Cardiac fibroblast (primary cell): ENCODE measurements at places on chromosomes 6 and 20.

DNA sequence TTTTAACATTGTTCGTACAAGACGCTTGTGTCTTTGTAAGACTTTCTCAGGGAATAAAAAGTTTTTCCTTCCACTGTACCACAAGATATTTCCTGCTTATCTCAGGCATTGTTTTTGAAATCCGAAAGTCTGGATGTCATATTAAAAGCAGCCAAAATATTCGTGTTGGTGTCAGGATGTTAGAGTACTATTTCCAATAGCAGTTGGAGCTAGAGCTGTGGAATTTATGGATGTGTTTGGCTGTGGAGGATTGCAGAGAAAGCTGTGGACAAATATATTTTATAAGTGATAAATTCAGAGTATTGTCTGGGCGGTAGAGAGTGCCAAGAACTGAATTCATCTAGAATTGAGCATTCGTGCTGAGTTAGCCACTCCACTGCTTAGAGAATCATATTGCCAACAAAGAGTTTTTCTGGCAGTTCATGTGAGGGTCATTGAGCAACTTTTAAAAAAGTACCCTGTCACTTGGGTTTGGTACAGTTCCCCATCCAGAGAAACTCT, 57.7 kb downstream of the ZDHHC14 start:
- peak; percentile 58 for DNase-seq

- peak; percentile 86 for DNase-seq
Observed at GRCh38 chr6:55918639-55919038, 43.2 kb upstream of the BMP5 start.

DNA sequence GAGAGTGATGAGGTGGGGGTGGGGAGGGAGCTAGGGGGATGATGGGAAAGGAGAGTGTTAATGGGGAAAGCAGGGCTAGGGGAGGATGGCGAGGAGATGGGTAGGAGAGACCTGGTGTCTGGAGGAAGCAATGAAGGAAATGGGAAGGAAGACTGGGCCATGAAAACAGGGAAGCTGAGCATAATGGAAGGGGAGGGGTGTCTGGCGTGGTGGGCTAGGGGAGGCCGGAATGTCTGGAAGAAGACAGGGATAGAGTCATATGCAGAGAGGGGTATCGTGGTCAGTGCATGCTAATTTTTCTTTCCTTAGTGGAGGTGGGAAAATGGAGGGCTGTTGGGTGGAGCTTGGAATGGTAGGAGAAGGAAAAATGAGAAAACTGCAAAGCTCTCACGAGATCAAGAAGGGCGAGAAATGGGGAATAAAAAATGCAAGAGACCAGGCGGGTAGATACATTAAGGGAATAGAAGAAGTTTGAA, 423 bp downstream of the KLHDC3 start:
- DNase-seq, result peak; percentile 49

DNA sequence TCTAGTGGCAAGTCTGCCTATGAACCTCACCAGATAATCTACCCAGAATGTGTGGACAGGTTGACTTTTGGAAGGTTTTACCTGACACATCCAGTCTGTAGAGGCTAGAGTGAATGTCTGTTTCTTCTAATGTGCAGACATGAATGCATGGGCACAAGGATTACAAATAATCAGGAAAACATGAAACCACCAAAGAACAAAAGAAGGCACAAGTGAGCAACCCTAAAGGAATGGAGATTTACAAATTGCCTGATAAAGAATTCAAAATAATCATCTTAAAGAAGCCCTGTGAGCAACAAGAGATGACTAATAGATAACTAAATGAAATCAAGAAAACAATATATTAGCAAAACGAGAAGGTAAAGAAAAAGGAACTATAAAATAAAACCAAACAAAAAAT, 876.1 kb upstream of the ADGRB3 start:
- no peak for DNase-seq

DNA sequence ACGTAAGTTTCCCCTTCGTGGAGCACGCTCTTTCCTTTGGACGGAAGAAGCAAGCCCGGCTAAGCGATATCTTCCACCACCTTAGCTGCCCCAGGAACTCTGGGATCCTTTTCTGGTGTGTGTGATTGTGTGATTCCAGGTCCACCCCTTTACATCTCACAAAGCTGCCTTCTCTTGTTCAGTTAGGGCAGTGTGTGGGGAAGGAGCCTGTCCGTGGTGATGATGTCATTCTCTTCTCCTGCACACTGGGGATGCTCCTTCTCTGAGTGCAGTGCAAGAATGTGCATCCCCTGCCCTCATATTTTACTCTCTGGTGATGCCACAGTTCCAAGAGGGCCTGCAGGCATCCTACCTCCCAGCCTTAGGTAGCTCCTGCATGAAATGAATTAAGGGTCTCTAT, 30.3 kb downstream of the BNIP5 start:
- DNase-seq, result no peak

DNA sequence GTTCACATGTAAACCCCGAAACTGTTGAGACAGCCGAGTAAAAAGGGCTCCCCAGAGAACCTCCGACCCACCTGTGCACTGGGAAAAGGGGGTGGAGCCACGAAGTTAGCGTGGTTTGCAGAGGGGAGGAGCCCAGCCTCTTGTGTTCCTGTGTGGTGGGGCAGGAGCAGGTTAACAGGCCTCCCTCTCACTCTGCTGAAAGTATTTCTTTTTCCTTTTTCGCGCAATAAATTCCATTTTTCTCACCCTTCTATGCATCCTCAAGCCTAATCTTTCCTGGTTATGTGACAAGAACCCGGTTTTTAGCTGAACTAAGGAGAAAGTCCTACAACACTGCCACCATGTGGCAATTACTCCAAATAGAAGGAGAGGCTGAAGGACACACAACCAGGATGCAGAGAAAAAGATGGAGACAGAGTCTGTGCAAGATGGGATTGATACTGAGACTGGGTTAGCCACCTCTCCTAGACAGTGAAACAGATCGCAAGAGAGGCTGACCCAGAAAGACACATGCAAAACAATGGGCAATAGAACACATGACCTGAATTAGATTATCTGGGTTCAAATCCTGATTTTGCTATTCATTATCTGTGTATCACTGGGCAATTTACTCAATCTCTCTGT, 168.7 kb upstream of the PRSS16 start:
- peak; percentile 77 for DNase-seq

DNA sequence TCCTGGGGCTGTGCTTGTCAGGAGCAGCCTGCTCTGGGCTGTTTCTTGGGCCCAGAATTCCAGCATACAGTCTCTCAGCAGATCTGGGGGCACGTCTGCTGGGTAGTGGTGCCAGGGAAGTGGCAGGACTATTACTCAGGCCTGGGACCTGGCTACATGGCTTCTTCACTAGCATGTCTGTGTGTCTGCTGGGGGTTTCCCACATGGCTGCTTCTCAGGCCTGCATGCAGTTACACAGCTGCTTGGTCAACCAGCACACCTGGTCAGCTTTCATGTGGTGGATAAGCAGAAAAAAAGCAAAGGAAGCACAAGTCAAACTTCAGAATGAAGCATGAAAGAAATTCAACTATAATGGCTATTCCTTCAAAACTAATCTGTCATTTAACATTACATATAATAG, 316.2 kb upstream of the NOX3 start:
- DNase-seq, result no peak

DNA sequence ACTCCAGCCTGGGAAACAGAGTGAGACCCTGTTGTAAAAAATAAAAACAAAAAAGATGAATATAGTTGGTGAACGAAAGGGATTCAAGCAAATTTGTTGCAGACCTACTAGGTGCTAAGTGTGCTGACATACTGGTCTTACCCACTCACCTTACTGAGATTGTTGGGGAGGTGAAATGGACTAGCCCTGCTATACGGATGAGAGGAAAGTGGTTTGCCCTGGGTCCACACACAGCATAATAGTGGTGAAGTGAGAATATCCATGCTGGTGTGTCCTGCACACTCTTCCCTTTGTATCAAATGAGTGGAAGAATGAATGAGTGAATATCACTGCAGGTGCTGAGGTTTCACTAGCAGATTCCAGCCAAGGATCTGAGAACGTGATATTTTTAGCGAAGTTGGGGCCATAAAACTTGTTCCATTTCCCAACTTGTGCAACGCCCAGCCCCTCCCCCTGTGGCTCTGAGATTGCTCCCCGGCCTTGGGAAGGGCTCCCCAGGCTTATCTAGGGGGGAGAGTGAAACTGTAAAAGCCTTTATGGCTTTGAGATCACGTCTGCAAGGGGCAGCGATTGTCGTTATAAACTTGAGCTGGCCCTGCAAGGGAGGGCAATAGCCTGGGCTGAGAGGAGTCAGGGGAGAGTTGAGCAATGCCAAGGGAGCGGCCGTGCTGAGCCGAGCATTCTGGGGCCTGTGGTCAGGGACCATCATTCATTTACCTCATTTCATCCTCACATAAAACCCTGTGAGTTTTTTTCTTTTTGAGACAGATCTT, 33.2 kb upstream of the TTPAL start:
- DNase-seq, result no peak

DNA sequence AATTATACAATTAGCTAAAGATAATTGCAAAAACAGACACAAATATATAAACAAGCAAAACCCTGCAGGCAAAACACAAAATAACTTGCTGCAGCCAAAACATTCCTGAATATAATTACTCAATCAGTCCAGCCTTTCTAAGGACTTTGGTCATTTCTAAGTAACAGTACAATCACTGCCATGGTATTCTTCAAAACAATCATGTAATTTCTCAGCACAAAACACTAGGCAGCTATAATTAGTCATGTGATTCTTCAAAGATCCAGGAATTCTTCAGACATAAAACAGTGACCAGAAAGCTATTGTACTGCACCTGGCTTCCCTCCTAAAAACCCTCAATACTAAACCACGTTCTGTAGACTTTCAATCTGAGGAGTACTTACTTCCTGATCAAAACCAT, 881.1 kb downstream of the EPHA7 start:
- peak; percentile 9 for DNase-seq

GRCh38 chr20:19616081-19616480, 142.0 kb upstream of the RIN2 start:
- DNase-seq, result no peak

- DNase-seq, result no peak
Observed at GRCh38 chr6:16956361-16956760, 145.5 kb upstream of the STMND1 start.

GRCh38 chr20:61169874-61170273, 82.2 kb upstream of the CDH4 start:
- no peak for DNase-seq

DNA sequence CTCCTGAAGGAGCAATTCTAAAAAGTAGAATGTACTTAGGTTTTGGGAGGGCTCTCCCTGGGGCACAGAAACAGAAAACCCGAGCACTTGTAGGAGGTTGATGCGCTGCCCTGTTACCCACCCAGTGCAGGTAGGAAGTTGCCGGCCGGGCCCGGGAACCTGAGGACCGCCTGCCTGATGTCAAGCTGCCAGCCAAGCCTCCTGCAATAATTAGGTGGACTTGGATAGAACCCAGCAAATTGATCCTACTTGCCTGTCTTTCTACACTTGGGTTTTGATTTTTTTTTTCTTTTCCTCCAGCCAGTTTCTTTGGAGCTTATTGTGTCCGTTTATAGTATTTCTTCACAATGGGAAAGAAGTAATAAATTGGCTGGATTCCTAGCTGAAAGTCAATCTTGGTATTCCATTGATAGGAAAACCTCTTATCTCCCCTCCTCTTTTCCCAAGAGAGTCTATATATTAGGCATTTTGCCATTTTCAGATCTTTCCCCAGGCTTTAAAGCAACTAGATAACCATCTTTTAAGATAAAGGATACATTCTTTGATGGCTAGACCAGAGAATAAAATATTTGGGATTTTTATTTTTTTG, 78.3 kb upstream of the FYN start:
- peak; percentile 36 for DNase-seq

DNA sequence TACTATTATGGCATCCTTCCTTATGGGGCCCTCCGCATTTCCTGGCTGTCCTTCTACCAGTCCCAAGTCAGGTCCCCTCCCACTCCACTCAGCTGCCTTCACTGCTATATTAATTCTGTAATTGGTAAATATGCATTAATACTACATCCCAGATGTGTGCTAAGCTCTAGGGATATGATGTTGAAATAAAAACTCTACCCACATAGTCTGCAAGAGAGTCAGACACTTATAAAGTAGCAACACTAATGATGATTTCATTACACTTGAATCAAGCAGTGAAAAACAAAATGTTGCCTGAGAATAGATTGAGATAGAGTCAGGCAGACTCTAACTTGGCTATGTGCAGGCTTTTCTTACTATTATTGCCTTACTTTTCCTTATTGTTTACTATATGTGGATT, 62.4 kb downstream of the AIG1 start:
- DNase-seq, result peak; percentile 32

DNA sequence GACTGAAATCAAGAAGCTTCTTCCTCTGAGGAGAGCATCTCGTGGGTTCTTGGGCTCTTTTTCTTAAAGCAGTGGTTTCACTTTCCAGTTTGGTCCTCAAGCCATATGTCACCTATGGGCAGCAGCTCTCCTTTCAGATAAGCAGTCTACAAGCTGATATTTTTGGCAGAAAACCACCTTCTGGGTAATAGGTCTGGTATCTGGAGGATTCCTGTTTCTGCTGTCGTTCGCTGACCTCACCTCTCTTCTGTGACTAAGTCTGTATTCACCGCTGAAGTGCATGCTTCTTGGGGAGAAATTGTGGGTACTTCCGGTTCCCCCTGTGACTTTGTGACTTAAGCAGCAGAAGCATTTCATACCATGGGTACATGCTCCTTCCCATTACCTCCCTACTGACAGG, 193.6 kb downstream of the EDN1 start:
- peak; percentile 60 for DNase-seq

DNA sequence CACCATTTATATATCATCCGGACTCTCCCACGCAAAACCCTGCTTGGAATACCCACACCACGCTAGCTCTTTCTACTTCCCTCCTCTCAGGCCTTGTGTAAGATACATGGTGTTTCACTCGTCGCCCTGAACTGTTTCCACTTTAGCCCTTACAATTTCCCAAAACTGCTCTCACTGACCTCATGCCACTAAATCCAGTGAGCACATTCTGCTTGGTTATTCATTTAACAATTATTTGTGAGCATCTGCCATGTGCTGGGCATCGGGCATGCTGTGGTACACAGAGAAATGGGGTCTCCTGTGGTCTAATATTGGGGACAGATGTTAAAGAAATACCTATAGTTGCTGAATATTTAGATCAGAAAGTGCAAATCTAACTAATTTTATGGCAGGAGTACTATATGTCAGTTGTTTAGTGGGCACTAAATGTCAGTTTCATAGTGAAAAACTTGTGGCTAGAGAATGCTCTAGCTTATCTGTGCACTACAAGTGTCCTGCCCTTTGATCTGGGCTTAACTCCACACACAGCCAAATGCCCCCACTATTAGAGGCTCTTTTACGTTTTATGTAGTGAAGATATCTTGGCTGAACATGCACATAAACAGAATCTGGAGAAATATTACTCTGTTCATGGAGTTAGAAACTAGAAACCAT, 41.0 kb downstream of the PLEKHG1 start:
- no peak for DNase-seq
